ENCODE measurements at places on chromosomes 5 and 9.

DNA sequence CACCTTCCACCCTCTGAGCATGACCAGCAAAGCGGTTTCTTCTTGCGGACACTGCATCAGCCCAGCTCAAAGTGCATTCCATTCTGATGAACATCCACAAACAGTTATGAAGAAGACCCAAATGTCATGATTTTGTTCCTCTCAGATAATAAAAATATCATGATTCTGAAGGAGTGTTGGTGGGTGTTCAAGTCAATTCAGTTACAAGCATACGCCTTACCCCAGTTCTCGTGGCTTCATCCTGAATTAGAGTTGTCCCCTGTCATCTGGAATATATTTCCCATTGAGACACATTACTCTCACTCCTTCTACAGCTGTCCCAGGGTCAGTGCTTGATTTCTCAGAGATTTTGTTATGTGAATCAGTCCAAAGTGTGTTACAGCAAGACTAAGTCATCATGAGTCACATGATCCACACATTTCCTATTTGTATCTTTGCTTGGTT is 325.4 kb downstream of the RFX3 start:
- no peak for DNase-seq

GRCh38 chr5:144004751-144005150 is 165.7 kb downstream of the YIPF5 start:
- no peak for DNase-seq

DNA sequence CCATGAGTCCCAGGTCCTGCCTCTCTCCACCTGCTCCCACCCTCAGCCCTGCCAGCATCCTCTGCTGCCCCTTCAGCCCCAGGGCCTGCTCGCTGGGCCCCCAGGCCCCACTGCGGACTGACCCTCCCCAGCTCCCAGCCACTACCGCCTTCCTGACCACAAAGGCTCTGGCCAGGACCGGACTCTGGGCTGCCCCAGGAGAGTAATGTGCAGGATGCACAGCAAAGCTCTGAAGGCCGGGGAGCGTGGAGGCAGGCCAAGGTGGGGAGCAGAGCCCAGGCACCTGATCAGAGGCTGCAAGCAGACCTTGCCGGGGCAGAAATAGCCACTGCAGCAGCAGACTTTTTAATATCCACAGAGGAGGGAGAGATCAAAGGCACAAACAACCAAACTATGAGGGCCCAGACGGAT is 27.9 kb downstream of the IPPK start:
- no peak for DNase-seq

- DNase-seq: no peak
Observed at GRCh38 chr5:53785924-53786323, 225.5 kb downstream of the NDUFS4 start.

DNA sequence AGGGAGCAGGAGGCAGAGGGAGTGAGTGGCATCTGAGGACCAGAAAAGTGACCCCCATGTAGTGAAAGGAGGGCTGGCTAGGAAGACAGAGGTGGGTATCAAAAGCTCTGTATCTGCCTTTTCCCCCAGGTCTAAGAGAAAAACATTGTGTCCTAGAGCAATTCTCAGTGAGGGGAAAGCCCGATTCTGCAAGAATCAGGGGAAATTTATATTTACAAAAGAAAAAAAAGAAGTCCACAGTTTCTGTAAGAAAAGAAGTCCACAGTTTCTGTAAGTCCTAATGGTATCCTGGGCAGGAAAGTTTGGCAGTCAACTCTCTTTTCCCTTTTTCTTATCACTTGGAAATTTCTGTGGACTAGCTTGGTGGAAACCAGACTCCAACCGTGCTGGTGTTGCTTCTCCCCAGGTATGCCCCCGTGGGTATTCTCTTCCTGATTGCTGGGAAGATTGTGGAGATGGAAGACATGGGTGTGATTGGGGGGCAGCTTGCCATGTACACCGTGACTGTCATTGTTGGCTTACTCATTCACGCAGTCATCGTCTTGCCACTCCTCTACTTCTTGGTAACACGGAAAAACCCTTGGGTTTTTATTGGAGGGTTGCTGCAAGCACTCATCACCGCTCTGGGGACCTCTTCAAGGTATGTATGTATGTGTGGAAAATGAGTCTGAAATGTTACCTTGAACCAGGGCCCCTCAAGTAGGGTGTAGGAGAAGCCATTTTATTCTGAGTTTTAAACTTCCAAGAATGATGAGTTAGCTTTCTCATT is 73.0 kb downstream of the SLC1A3 start:
- no peak for DNase-seq

GRCh38 chr9:16688814-16689213 is 181.7 kb downstream of the BNC2 start:
- DNase-seq: no peak

DNA sequence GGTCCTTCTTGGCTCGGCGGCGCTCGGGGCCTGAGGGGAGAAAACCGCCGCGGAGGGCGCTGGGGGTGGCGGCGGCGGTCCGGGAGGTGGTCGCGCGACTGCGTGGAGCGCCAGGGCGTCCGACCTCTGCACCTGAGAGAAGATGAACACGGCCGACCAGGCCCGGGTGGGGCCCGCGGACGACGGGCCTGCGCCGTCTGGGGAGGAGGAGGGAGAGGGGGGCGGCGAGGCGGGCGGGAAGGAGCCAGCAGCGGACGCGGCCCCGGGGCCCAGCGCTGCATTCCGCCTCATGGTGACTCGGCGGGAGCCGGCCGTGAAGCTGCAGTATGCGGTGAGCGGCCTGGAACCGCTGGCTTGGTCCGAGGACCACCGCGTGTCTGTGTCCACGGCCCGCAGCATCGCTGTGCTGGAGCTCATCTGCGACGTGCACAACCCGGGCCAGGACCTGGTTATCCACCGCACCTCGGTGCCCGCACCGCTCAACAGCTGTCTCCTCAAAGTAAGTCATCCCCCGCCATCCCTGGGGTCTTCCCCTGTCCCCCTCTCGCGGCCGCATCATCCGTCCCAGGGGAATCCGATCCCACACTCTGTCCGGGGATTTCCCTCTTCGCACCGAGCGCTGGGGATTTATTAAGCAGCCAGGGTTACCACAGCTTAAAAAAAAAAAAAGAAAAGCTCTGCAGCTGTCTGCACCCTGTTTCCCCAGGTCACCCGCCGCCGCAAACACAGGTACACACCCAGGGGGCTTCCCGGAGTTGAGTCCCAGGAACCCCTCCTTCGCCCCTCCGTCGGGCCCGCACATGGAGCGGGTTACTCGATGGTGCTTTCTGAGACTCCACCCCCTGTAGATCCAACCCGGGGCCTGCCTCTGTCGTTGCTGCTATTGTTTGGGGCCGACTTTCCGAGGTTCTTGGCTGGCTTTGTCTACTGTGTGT is at the start of gene GTF3C4:
Gene GTF3C4, plus strand, starts transcription at position 8 of the 935 bp plus-strand sequence. Its CDS starts 135 bp downstream, at position 143.
- no peak for DNase-seq

GRCh38 chr9:121637713-121638220 is 13.7 kb upstream of the DAB2IP start:
- DNase-seq: no peak

- no peak for DNase-seq
Observed at GRCh38 chr9:31389075-31389474, 995.4 kb upstream of the ACO1 start.

DNA sequence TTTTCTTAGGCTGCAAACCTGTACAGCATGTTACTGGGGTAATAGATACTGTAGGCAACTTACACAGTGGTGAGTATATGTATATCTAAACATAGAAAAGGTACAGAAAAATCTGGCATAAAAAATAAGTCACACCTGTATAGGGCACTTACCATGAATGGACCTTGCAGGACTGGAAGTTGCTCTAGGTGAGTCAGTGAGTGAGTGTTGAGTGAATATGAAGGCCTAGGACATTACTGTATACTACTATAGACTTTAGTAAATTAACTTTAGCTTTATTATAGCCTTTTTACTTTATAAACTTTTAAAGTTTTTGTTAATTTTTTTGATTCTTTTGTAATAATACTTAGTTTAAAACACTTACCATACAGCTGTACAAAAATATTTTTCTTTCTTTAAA is 51.3 kb downstream of the DENND4C start:
- DNase-seq: no peak
